Osteocyte (in vitro differentiated cells): ENCODE measurements at places on chromosomes 11 and 22. TPM values are rescaled to one million over a fixed set of nuclear protein-coding genes. Genes with fewer than 3 reads are reported as not detected.

The DERL3 gene
- total RNA-seq = 0.52 and 0.56 TPM in 2 replicates

The NXPE1 gene
- total RNA-seq = not detected in 2 replicates

The C11orf65 gene
- 0.35 and 0.91 TPM in 2 replicates for total RNA-seq

The RAG2 gene
- not detected in 2 replicates for total RNA-seq

The C11orf42 gene
- total RNA-seq = not detected in 2 replicates

The TSSK2 gene
- total RNA-seq = not detected in 2 replicates

The MS4A12 gene
- not detected in 2 replicates for total RNA-seq

The SAA2 gene
- not detected in 2 replicates for total RNA-seq

The CCDC73 gene
- not detected in 2 replicates for total RNA-seq

The ENTHD1 gene
- not detected in 2 replicates for total RNA-seq

The CNTF gene
- 1.1 and 1.6 TPM in 2 replicates for total RNA-seq

The PHOX2A gene
- total RNA-seq = not detected in 2 replicates

The CCDC83 gene
- total RNA-seq = not detected in 2 replicates

The ABCC8 gene
- total RNA-seq = not detected in 2 replicates

The NLRP6 gene
- total RNA-seq = not detected in 2 replicates

The BCL2L13 gene
- total RNA-seq = 58.3 and 60.1 TPM in 2 replicates

The VSIG10L2 gene
- not detected in 2 replicates for total RNA-seq

GRCh38 chr11:71474141-71474770 is 21.3 kb downstream of the NADSYN1 start:
- no peak for DNase-seq

GRCh38 chr22:35622191-35622913 is 5.2 kb upstream of the MB start:
- no peak for DNase-seq

GRCh38 chr22:35733791-35734516 is 16.3 kb downstream of the APOL5 start:
- DNase-seq = no peak

DNA sequence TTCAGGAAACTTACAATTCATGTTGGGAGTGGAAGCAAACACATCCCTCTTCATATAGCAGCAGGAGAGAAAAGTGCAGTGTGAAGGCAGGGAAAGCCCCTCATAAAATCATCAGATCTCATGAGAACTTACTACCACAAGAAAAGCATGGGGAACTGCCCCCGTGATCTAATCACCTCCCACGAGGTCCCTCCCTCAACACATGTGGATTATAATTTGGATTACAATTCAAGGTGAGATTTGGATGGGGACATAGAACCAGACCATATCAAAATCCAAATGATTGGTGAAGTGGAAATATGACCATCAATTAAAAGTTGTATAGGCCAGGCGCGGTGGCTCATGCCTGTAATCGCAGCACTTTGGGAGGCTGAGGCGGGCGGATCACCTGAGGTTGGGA is 1268.0 kb downstream of the JRKL start:
- no peak for DNase-seq

DNA sequence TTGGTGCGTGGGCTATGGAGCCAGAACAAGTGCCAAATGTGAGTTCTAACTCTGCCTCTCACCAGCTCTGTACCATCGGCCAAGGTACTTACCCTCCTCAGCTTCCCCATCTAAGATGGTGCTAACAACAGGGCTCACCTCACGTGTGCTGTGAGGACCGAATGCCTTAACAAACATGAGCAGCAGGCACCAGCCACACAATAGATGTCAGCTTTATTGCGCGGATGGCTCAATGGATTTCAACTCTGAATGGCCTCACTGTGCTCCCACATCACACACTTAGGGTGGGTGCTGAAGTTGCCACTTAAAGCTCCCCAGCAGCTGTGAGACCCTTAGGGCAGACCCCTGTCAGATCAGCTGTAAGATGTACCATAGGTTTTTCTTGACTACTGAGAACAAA is 24.1 kb downstream of the RELT start:
- no peak for DNase-seq

DNA sequence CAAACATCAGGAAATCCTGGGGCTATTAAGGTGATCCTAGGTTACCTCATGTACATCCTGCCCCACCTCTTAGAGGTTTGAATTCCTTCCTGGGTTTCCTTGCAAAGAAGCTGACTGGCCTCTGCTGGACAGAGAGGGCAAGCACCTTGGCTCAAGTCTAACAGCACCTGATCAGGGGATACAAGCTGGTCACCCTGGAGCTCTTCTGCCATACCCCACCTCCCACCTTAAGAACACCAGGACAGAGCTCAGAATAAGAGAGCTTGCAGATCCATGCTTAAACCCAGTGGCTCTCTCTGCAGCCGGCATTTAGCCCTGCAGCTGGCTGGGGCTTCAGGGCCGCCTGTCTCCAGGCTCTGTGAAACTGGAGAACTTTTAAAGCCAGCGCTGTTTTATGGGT is 386.6 kb upstream of the NARS2 start:
- DNase-seq = no peak

DNA sequence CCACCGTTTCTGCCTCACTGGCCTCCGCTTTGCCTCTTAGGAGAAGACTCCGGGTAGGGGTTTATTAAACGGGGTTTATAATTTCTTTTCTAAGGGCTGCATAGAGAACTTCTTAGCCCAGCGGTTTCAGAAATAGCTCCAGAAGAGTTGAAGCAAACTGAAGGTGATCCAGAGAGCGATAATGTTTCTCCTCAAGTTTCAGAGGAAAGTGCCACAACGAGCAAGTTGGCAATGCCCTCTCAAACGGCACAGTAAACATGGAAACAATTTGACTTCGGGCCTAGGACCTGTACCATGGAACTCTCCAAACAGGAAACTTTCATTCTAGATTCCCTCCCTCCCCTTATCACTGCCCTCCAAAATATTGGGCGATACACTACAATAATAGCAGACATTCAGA is 1.0 kb downstream of the ADSL start:
- no peak for DNase-seq

DNA sequence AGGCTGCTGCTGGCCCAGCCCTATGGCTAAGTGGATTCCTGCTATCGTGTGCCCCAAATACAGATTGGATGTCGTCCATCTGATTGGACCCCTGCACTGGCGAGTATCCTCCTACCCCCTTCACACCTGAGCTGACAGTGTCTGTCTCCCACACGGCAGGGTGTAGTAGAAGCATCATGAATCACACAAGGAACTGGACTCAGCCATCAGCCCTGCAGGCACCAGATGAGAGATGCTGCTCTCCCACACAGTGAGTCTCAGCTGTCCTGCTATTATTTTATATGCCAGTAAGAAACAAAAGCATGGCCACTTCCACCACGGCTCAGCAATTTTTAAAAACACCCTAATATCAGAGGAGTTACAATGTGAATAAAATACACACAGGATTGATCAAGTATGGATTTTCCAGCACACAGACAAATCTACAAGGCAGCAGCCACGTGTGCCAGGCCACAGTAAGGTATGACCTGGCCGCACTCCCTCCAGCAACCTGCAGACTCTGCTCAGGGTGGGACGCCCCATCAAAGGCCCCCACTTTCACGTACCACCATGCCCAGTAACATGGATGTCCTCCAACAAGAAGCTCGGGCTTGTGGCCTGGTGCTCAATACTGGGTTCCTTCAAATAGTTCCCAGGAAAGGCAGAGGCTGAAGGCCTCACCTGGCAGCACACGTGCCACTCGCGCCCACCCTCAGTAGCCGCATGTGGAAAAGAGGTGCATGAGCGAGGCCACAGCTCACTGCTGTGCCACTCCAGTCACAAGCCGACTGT is 16.4 kb upstream of the SLC25A1 start:
- DNase-seq = no peak

- no peak for DNase-seq
Observed at GRCh38 chr11:64650923-64651523, 60.0 kb downstream of the SLC22A12 start.

DNA sequence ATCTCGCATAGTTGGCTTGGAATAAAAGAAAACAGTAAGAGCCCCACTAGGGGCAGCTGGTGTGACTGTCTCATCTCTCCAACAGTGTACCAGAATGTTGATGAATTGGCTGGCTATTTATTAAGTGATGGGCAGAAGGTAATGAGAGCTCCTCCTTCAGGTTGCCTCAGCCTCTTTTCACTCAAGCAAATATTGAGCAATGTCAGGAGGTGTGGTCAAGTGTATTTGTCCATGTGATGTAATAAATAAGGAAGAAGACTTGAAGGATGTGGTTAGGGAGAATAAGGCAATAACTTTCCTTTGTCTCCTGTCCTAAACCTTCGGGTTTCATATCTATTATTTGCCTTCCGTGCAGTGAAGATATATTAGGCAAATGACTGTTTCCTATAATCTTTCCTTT is at the start of gene TCN1:
Gene TCN1 (minus strand): TSS at position 91 of the 400 bp plus-strand sequence. CDS start 17 bp downstream, at position 74.
- DNase-seq = no peak

- no peak for DNase-seq
Observed at GRCh38 chr11:86588566-86589090, 83.8 kb downstream of the ME3 start.

- DNase-seq = no peak
Observed at GRCh38 chr11:62546929-62547625, 471 bp upstream of the AHNAK start.

GRCh38 chr11:75725547-75726320 is 8.1 kb downstream of the MOGAT2 start:
- no peak for DNase-seq

DNA sequence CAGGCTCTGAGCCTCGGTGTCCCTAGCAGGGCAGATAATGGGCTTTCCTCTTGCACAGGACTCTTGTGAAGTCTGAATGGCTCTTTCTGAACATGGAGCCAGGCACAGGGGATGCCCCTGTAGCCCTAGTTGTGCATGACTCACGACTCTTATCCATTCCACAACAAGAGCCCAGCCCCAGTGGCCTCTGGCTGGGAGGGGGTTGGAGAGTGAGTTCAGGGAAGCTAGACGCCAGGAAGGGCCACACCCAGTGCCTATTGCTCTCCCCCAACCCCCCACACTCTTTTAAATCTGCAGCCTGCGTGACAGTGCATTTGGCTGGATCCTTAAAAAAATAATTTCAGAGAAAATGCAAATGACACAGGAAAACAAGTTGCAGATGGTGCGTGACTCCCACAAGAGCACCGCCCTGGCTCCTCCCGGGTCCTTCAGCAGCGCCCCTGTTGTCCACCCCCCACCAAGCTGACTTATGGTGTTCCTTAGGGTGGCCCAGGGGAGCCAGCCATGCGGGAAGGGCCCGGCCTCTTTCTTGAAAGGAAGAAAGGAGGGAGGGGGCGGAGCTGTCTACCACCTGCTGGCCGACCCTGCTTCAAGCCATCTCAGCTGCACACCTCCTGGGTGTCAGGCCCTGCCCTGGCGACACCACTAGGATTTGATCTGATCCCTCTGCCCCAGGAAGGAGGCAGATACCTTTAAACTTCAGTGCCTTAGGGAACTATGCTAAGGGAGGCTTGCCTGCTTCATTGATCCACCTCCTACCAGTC is 74.7 kb downstream of the MN1 start:
- peak; percentile 93 for DNase-seq

- no peak for DNase-seq
Observed at GRCh38 chr11:69721745-69722144, 17.9 kb upstream of the FGF19 start.

- DNase-seq = no peak
Observed at GRCh38 chr22:30825711-30826505, 131.2 kb downstream of the OSBP2 start.

GRCh38 chr11:64546600-64546999 is 44.4 kb upstream of the SLC22A12 start:
- DNase-seq = no peak

- DNase-seq = no peak
Observed at GRCh38 chr11:98194611-98195010, 826.1 kb upstream of the CNTN5 start.

DNA sequence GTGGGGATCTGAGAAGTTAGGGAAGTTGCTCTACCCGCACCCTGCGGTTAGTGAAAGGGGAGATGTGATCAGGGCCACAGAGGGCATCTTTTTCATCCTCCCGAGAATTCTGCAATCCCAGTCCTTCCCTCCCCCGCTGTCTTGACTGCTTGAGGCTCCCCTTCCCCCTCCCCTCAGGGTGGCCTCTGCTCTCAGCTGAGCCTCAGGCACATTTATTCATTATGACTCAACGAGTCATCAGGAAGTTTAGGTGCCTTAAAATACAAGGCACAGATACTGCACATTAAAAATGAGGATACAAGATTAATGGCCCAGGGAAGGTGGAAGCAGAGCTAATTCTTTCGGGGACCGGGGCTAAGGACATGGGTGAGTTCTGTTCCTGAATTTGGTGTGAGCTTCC is 104.0 kb downstream of the CACNA1I start:
- DNase-seq = no peak

DNA sequence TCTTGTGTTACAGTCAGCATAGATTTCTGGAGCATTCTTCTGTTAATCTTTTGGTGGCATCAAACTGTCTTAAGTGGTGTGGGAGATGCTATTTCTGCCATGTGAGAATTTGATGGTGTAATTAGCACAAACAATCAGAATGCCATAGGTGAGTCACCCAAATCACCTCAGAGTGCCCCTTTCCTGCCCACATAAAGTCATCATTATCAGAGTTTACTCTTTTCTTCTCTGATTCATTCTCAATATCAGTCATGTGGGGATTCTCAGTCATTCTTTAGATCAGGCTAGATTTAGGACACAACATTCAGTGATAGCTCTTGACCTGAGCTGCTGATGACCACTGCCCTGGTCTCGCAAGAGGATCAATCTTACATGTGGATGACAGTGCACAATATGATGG is 23.7 kb upstream of the MS4A6A start:
- DNase-seq = no peak

- no peak for DNase-seq
Observed at GRCh38 chr11:102633385-102634026, 8.4 kb upstream of the MMP20 start.

GRCh38 chr11:72525466-72525865 is 91.1 kb upstream of the CLPB start:
- no peak for DNase-seq

DNA sequence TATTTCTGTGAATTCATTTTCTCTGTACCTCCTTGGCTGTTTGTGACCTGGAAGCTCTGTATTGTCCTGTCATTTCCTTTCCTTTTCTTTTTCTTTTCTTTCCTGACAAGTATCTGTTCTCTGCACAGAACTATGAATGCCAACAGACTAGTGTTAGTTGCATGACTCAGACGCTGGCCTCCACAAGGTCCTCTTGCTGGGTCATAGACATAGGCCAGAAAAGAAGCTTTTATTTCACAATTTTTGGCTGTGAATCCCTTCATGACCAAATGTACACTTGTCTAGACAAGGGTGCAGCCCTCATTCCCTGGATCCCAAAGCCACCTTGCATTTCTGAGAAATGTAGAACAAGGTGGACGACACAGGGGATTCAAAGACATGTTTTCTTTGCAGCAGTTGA is 104.1 kb upstream of the MTNR1B start:
- no peak for DNase-seq

GRCh38 chr11:65648997-65649493 is 11.1 kb downstream of the SIPA1 start:
- DNase-seq = no peak

DNA sequence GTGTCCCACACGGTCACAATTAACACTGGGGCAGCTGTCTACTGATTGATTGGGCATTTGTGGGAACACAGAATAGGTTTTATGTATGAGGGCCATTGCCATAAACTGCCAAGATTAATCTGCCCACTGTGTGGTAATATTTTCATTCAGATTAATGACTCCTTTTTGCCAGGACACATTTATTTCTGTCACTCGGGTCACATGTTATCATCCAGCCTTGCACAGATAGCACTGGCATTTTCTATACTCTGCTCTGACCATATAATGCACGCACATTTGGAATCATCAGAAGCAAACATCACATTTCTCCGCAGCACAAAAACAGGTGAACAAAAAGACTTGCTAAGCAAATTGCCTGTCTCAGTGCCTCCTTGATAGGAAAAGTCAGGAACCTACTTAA is 138.3 kb downstream of the CADM1 start:
- no peak for DNase-seq
